ENCODE measurements at places on chromosomes 2 and 18.

DNA sequence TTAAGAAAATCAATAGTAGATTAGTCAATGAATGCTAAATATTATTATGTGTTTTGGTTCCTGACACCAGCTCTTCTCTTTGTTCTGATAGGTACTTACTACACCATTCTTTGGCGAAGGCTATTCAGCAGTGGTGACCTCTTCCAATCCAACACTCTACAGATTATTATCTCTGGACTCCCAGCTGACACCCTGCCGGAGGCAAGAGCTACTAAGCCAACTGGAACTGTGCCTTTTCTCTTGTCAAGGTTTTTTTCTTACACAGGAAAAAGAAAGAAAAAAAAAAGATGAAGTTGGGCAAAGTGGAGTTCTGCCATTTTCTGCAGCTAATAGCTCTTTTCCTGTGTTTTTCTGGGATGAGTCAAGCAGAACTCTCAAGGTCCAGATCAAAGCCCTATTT is 11.7 kb downstream of the CDH7 start:
- no peak for DNase-seq

DNA sequence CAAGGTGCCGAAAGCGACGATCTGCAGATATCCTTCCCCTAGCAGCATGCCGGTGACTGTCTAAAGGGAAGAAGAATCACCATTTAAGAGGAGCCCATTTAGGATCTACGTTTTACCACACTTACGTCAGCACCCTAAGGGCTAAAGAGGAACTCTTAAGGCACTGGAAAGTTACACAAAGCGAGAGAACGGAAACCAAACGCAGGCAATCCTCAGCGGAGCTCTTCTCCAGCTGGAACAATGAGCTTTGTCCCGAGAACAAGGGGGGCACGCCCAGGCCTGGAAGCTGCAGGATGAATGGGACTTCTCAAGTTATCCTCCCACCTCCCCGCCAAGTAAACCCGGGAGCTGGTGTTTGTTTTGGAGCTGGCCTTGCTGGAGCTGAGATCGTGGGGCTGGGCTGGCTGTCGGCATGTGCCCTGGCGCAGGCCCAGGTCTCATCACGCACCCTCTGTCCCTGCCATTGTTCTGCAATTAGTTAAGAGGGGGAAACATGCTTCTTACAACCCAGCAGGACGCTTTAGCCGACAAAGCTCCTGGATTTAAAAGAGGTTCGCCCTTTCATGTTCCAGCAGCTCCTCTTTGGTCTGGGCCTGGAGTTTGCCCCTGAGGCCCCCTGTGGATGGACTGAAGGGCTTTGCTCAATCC is 36.4 kb downstream of the PXDN start:
- peak; percentile 58 for DNase-seq

- no peak for DNase-seq
Measured at GRCh38 chr2:235301202-235302076, 192.4 kb upstream of the AGAP1 start.

GRCh38 chr2:98808546-98808945 is 77.6 kb upstream of the MGAT4A start:
- DNase-seq: no peak

GRCh38 chr2:59529726-59530125 is 1023.7 kb downstream of the BCL11A start:
- no peak for DNase-seq

GRCh38 chr2:85413592-85414420 is 3.6 kb upstream of the CAPG start:
- DNase-seq: no peak

DNA sequence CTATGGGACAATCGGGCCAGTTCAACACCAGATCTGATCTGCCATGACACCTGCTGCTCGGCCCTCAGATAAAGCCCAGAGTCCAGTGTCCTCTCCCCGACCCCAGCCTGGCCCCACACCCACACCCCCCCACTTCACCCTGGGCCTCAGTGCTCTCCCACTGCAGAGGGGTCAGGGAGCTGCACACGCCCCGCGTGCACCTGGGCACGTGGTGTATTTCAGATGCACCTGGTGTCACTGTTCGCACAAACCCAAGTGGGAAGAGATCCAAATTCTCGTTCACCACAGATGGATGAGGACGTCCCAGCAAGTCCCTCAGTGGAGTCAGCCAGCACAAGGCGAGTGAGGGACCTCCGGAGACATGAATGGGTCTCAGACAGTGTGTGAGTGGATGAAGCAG is 161.3 kb downstream of the RTP5 start:
- DNase-seq: no peak

GRCh38 chr2:219570194-219570923 is 980 bp downstream of the OBSL1 start:
- DNase-seq: no peak

DNA sequence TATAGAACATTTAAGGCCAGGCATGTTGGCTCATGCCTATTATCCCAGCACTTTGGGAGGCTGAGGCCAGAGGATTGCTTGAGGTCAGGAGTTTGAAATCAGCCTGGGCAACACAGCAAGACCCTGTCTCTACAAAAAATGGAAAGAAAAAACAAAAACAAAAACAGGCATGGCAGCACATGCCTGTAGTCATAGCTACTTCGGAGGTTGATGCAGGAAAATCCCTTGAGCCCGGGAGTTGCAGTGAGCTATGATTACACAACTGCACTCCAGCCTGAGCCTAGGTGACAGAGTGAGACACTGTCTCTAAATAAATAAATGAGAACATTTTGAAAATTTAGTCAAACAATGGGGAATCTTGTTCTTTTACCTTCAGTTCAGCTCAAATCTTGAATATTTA is 12.1 kb upstream of the YES1 start:
- no peak for DNase-seq

- DNase-seq: no peak
Measured at GRCh38 chr2:7992612-7993602, 688.9 kb upstream of the ID2 start.

DNA sequence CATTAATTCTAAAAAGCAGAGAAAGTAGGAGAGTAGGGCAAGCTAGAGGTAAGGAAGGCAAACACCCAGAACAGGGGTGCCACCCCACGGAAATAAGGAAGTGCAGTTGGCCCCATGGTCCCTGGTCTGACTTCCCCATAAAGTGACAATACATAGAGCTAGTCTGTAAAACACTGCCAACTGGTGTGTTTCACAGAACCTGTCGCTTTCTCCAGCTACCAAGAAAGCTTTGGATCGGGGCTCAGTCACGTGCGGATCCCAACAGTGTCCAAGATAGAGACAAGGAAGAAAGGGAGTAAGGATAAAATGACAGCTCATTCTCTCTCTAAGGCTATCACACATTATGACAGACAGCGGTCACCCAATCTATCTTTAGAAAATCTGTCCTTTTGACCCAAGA is 36.4 kb downstream of the TBC1D8 start:
- peak; percentile 91 for DNase-seq

GRCh38 chr2:85444629-85445172 is 26.2 kb downstream of the SH2D6 start:
- no peak for DNase-seq

DNA sequence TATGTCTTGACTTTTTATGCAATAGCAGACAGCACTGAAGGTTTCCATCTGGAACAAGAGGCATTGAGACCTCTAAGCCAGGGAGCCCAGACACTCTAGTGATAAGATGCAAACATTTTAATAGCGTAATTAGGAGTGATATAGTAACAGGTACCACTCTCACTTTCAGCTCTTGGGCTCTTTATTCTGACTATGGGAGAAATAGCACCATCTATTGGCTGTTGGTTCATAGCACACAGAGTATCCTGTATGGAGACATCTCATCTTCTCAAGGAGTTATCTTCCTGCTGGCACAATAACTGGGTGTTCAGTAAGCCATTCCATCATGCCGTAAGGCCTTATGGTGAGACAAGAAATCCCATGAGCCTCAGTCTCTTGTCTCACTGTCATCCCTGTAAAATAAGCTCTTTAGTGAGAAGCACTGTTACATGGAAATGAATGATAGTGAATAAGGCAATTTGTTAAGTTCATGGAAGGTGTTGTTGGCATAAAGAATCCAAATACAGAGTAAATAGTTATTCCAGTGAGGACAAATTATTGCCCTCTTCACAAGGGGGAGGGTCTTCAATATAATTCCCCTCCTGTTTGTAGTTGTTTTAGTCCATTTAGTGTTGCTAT is 48.3 kb downstream of the THUMPD2 start:
- peak; percentile 55 for DNase-seq

DNA sequence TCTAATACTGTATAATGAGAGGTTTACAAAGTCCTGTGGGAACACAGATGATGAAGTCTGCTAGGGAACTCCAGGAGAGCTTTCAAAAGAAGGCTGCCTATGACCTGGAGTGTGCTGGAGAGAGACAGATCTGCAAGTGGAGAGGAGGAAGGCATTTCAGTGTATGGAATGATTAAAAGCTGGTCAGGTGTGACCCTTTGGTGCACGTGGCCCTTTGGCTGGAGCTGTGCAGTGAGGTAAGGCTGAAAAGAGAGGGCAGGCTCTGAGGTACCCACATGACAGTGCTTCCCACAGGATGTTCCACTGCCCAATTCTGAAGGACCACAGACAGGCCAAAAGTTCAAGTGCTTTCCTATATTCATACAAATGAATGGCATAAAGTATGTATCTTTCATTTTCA is 157.1 kb downstream of the DYM start:
- DNase-seq: no peak

- DNase-seq: no peak
Measured at GRCh38 chr2:170261566-170261965, 83.6 kb downstream of the MYO3B start.

DNA sequence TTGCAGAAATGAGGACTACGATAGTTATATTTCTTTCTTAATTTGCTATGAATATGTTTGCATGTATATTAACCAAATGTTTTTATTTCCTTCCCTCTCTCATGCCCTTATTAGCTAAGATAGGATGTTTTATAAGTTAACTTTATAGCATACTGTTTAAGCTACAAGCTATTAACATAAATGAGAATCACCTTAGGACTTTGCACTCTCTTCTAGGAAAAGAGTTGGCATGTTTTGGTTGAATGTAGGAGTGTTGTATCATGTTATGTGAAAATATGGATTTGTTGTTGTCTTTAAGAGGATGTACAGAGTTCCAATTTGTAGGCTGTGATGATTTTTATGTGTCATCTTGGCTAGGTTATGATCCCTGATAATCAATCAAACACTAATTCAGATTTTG is 467.4 kb upstream of the SETBP1 start:
- DNase-seq: no peak

DNA sequence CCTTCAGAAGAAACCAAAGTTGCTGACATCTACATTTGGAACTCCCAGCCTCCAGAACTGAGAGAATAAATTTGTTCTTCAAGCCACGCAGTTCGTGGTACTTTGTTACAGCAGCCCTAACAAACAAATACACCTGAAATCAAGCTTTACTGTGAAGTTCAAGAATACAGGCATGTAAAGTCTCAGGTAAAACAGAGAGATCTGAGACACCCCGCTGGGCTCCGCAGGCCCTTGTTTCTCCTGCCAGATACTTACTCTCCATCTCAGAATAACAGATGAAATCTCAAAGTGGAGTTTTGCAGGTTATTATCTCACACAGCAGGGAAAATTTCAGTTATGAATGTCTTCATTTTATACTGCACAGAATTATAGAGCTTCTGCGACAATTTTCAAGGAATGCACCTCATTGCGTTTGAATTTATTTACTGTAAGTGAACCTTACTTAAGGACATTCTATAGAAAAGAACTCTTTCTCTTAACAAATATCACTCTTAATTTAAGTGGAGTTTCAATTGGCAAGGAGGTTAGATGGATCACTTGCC is 492.4 kb upstream of the LRATD1 start:
- no peak for DNase-seq

DNA sequence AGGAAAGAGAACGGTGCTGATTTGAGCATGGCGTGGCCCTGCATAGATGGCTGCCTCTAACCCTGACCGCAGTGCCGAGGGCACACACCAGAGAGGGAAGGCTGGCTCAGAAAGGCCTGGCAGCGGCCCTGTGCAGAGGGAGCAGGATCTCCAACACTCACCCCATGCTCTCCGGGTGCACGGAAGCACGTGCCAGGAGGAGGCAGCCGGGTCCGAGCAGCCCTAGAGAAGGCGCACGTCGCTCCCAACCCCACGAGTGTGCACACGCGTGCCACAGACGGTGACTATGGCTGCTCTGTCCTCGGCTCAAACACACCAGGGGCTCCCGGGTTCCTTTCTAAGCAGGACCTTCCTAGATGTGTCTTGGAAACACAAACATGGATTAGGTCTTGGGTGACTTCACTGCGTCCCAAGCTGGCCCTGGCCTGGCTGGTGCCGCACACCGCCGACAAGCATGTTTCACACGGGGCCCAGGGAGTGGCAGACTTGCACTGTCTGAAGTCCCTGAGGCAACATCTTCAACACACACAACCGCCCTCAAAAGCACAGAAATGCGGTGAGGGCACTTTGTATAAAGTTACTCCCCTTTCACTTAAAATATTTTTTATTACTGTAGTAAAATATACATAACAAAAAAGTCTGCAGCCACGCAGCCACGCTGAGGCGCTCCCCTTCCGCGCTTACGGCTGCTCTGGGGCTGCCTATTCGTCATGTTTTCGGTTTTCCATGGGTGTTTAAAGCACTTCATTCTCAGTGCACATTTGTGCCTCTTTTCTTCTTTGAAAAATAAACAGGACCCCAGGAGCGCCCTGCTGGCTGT is 110.0 kb downstream of the ZNF516 start:
- no peak for DNase-seq

DNA sequence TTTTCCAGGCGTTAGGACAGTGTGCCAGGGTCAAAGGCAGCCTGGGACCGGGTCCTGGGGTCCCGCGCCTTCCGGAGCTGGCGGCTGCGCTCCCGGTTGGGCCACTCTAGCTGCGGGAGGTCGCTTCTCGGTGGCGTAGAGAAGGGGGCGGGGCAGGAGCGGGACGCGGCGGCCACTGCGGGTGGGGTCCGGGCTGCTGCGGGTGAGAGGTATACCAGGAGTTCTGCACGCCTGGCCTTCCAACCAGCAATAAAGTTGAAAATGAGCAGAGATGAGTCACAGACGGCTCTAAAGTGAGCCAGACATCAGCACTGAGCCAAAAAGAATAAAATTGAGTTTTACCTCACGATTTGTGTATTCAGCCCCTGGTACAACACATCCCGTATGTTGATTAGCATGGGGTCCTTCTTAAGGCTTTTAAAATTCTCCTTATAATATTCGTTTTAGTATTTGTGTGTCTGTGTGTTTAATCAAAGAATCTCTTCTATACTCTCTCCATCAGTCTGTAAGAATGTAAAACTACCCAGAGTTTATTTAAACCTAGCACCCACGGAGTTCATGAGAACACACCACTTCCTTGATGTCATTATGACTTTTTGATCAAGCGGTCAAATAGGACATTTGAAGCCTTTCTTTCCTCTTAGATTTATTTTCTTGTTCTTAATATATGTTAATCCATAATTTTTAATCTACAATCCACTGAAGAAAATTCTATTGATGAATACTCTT is at the start of gene C1GALT1C1L:
C1GALT1C1L (minus strand) TSS at position 108 of the 729 bp plus-strand sequence; CDS start at position 1, 107 bp downstream.
- DNase-seq: no peak

- DNase-seq: no peak
Measured at GRCh38 chr18:28793901-28794300, 617.0 kb upstream of the CDH2 start.

All from Kasumi-1 (cell line).